ENCODE measurements at places on chromosomes 5 and 9.

GRCh38 chr5:122602700-122603099 lies 172.2 kb upstream of the SNX2 start:
- no peak for DNase-seq

DNA sequence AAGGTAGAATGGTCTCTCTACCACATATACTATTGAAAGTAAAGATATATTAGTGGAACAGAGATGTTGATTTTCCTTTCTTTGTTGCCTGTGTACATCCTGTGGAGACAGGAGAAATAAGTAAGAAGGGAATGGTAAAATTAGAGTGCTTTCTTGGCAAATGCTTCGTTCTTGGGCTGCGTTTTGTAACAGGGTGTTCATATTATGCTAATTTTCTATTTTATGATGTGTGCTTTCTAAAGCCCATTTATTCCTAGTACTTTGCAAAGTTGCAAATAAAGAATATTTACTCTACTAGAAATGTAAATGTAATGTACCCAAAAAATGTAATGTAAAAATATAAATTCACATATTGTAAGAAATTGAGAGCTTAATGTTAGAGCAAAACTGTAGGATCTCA lies 40.5 kb upstream of the RIOK2 start:
- DNase-seq, result no peak

DNA sequence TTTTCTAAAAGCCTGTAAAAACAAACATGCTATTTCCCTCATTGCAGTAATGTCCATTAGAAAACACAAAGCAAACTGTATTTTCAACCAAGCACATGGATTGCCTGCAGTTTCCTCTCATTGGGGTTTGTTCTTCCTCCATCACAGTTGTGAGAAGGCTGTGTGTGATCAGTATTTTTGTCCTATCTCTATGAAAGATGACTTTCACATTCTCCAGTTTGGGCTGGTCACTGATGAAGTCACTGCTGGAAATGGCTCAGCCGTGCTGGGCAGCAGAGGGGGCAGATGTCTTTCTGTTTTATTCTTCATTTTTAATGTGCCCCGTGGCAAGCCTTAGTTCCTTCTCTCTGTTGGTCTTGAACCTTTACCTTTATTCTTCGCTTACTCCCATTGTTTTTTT lies 288.9 kb upstream of the MPDZ start:
- peak; percentile 56 for DNase-seq

GRCh38 chr5:34467436-34467835 lies 188.7 kb upstream of the RAI14 start:
- DNase-seq, result no peak

- no peak for DNase-seq
Measured at GRCh38 chr9:129834489-129835127, 467 bp downstream of the C9orf78 start.

DNA sequence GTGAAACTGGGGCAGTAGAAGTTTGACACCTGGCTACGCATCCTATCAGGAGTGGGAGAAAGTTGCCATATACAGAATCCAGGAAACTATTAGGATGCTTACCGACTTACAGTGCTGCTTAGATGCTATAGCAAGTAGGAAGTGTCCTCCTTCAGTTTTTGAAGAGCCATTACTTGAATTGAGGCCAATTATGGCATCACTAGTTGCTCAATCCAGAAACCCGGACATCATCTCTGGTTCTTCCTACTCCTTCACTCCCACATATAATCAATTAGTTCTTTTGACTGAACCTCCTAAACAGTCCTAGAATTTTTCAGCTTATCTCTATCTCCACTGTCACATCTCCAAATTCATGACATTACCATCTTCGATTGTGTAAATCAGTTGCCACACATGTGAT lies 41.8 kb upstream of the UGCG start:
- no peak for DNase-seq
